Astrocyte of the spinal cord (primary cell): ENCODE measurements at places on chromosomes 2 and 18.

DNA sequence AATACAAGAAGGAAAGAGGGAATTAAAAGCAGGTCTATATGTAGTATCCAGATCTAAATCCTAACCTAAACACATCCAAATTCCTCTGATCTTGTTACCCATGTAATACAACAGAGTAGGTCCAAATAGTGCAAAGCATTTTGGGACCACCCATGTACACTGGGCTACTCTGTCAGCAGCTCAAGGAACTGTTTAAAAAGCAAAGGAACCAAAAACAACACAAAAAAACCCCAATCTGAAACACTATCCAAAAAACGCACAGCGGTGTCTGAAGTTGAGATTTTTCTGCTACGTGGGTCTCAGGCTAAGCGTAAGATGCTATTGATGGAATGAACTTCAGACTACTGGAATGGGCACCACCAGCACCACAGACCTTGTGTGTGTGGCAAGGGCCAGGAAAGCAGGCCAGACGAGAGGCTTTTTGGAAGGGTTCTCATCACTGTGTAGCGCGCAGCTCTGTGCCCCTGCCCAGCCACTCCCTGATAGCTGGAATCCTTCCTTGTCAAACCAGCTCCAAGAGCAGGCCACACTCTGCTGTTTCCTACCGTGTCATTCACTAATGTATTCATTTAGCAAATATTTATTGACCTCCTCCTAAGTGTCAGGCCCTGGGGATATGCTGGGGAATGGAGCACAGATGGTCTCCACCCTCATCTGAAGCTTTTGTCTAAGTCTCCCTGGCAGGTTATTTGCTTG is 101.4 kb downstream of the COLEC12 start:
- DNase-seq, result no peak

GRCh38 chr18:71899707-71900472 is 644.3 kb downstream of the CBLN2 start:
- no peak for DNase-seq

GRCh38 chr2:176574484-176575236 is 305.4 kb downstream of the MTX2 start:
- no peak for DNase-seq

DNA sequence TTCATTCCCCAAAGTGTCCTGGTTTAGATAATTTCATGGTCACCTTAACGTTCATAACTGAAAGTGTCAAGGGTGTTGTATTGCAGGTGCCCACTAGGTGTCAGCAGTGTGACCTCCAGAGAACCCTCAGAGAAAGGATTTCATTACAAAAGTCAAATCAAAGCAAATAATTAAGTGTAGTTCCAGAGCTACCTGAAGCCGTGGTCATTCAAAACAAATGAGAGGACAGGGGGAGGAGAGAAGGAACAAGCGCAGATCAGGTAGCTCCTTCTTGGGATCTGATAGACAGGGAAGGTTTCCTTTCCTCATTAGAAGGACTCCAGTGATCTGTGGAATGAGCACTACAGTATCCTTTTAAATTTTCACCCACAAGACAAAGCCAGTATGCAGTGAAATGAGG is at the start of gene SLC9A4:
TSS of gene SLC9A4 (plus strand) at position 207 of the 400 bp plus-strand sequence. CDS start 534 bp downstream, outside the sequence.
- DNase-seq, result peak; percentile 45

- peak; percentile 5 for DNase-seq
Observed at GRCh38 chr2:217790195-217790594, 212.6 kb downstream of the TNS1 start.

DNA sequence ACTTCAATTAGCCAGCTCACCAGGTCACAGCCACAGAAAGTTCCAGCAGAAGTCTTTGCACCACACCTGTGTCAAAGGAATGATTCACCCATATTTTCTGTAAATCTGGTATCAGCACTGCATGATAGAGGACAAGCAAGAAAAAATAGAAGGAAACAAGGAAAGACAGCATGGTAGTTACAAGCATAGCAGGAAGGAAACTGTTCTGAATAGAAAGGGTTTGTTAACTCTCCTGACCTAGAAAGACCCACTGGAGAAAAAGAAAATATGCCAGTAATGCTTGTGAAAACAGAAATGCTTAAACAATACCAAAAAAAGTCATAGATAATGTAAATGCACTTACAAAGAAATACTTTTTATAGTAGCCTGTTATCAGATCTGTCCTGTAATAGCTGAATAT is 40.8 kb downstream of the SCRN3 start:
- peak; percentile 17 for DNase-seq

DNA sequence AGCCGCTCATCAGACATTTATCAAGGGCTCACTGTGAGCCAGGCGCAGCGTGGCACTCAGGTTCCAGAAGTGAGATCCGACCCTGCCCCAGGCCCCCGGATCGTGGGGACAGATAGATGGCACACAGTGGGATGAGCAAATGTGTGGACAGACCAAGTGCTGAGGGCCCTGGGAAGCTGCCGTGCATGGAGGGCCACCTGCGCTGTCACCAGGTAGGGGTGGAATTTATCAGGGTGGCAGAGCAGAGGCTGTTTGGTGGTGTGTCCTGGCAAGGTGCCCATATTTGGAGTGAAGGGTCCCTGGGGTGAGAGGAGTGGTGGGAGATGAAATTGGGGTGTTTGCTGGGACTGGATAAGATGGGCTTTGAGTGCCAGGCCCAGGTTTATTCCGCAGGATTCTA is 92.8 kb upstream of the HS6ST1 start:
- DNase-seq, result no peak

GRCh38 chr18:13447621-13448334 is 229.2 kb downstream of the LDLRAD4 start:
- peak; percentile 87 for DNase-seq
